Large intestine (tissue), 12 donors: ENCODE measurements at places on chromosomes 6 and 20.

DNA sequence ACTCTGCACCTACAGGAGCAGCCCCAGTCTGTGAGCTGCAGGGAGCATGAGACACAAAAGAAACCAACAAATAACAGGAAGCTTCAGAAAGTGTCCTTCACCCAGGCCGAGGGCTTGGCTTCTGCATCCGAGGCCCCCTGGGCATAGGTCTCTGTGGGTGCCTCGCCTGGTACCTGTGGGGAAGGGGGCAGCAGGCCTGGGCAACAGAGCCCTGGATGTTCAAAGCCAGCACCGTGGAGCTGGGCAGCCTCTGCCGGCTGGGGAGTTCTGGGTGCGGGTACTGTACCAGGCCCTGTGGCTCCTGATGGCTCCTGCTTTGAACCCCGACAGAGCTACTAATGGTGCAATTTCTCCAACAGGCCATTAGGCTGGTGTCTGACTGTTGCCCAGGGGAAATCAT lies 55.7 kb downstream of the TMEM242 start:
- DNase-seq, result no peak

- DNase-seq, result no peak
Observed at GRCh38 chr20:54079652-54080051, 9.3 kb upstream of the BCAS1 start.

DNA sequence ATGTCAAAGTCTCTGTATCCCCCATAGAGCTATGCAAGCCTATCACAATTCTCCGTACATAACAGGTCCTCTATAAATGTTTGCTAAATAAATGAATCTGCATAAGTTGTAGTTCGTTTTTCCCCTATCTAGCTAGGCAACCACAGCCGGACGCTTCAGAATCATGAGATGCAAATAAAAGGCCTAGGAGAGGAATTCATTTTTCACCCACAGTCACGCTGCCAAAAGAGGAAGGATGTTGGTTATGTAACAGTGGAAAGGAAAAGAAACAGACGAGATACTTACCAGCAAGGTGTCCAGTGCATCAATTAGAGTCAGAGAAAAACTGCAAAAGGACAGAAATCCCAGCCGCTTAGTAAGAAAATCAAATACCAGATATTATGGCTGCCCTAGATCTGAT lies 2.4 kb downstream of the EDEM2 start:
- no peak for DNase-seq

- DNase-seq, result no peak
Observed at GRCh38 chr6:160069050-160069454, 52.6 kb upstream of the SLC22A1 start.

DNA sequence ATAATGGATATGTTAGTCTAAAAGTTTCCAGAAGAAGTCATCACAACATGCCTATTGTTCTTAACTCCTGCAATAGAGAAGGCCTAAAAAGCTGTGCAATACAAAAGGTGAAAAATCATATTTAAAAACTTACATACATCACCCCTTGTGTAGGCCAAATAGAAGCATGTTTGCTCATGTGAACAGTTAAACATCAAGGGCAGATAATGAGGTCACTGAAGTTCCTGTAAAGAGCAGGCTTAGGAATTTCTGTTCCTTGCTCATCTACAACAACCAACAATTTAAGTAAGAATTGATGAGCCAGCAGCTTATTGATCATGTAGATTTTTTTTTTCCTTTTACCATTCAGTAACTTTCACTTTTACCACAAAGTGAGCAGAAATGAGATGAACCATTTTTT lies 7.5 kb upstream of the NUP153 start:
- DNase-seq, result no peak

- no peak for DNase-seq
Observed at GRCh38 chr6:139423037-139423703, 48.7 kb upstream of the CITED2 start.

- DNase-seq, result no peak
Observed at GRCh38 chr6:146161664-146162063, 132.8 kb downstream of the GRM1 start.
